ENCODE measurements at places on chromosomes 1 and 21. TPM values are rescaled to one million over a fixed set of nuclear protein-coding genes. Genes with fewer than 3 reads are reported as not detected.

GRCh38 chr1:200316148-200316803, 93.6 kb downstream of the ZNF281 start:
- no peak overlapping the region for H3K4me3 ChIP-seq
- no peaks in the 10 kb centered on the region for H3K4me1 ChIP-seq
- H3K36me3 ChIP-seq, result no peaks in the 10 kb centered on the region
- no peak overlapping the region for H3K27ac ChIP-seq
- DNase-seq, result no peak

GRCh38 chr1:51518586-51519047, 449 bp downstream of the EPS15 start:
- H3K36me3 ChIP-seq, result no peaks in the 10 kb centered on the region
- peak; percentile 65 for DNase-seq
- H3K4me1 ChIP-seq, result peaks cover 3% of the 10 kb centered on the region
- H3K27me3 ChIP-seq, result no peaks in the 10 kb centered on the region
- H3K4me3 ChIP-seq, result peak overlapping the region; percentile 77

DNA sequence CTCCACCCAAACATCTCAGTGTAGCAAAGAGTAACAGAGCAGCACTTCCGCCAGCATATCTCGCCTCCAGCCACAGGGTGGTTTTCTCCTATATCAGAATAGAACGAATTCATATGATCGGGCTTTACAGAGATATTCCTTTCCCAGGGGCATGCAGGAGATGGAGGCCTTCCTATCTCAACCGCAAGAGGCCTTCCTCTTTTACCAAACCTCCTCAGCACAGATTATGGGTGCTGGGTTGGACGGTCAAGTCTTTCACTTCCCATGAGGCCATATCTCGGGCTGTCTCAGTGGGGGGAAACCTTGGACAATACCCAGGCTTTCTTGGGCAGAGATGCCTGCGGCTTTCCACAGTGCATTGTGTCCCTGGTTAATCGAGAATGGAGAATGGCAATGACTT, 65.8 kb downstream of the OVGP1 start:
- H3K36me3 ChIP-seq, result no peaks in the 10 kb centered on the region
- no peaks in the 10 kb centered on the region for H3K27me3 ChIP-seq
- no peak overlapping the region for H3K27ac ChIP-seq

DNA sequence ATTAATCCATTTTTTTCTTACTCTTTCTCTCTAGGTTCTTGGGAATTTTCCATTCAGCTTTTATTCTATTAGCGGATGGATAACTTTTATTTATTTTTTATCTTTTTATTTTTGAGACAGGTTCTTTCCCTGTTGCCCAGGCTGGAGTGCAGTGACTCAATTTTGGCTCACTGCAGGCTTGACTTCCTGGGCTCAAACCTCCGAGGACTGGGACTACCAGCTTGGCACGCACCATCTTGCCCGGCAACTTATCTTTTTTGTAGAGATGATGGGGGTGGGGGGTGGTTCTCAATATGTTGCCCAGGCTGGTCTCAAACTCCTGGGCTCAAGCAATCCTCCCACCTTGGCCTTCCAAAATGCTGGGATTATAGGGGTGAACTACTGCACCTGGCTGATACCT, 36.1 kb upstream of the CHIT1 start:
- no peak overlapping the region for H3K27ac ChIP-seq
- DNase-seq, result no peak
- H3K4me3 ChIP-seq, result no peak overlapping the region

DNA sequence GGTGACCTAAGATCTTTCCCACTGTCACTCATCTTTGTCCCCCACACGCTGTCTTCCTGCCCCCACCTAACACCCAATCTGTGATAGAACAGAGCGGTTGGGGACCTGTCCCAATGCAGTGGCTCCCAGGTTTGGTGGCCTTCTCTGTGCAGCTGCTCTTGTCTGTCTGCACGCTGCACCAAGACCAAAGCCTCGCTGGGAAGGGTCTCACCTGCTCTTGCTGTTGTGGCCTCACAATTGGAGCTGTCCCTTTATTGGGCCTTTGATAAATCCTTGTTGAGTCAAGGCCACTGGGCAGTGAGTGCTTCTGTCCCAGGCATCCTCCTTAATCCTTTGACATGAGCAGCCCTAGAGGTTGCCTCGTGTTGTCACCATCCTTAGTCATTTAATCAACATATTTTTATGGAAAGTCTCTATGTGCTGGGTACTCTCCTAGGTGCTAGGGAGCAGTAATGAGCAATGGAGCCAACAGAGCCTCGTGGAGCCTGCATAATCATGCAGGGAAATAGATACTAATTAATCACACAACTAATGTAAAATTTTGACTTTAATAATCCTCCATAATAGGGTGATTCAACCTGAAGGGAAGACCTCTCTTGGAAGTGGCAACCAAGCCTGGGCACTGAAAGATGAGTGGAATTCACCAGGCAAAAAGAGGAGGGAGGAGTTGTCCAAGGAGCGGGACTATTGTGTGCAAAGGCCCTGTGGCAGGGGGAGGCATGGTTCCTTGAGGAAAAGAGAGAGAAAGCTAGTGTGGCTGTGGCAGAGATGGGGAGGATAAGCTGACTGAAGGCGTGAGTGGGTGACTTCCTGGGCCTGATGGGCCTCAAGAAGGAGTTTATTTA, 57.6 kb downstream of the MAN1C1 start:
- H3K27ac ChIP-seq, result no peak overlapping the region
- no peaks in the 10 kb centered on the region for H3K36me3 ChIP-seq
- no peak for DNase-seq
- H3K27me3 ChIP-seq, result no peaks in the 10 kb centered on the region
- no peaks in the 10 kb centered on the region for H3K4me1 ChIP-seq

GRCh38 chr1:93013145-93014065, 52.1 kb upstream of the DIPK1A start:
- H3K27ac ChIP-seq, result no peak overlapping the region
- H3K4me1 ChIP-seq, result no peaks in the 10 kb centered on the region
- DNase-seq, result no peak
- no peaks in the 10 kb centered on the region for H3K27me3 ChIP-seq

DNA sequence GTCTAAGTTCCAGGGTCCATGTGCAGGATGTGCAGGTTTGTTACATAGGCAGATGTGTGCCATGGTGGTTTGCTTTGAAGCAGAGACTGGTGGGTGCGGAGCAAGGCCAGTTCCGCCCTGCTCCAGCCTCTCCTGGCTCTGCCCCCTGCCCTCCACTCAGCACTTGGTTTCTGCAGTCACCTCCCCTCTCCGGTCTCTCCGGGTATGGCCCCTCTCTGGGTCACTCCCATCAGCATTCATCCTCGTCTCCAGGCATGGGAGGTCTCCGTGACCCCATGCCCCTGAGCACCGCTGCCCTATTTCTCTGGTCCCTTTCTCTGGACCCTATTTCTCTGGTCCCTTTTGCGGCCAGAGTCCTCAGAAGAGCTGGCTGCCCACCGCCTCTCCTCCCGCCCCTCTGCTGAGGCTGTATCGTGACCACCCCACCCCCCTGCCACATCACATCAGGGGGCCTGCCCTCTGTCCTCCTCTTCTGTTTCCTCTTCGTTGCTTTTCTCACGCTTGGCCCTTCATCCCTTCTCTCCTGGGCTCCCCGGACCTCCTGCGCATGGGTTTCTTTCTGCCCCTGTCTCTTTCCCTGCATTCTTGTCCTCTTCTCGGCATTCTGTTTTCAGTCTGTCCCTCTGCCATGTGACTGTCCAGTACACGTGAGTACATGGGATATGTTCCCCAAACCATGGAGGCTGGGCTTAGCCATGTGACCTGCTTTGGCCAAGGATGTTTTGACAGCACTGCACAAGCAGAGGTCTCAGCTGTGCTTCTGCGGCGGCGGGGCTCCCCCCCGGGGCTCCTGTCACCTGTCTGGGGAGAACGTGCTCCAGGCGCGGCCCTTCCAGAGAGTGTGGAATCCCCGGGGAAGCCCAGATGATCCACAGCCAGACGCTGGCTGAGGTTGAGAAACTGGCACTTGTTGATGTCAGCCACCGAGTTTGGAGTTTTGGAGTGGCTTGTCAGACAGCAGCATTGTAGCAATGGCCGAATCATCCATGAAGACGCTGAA, 54.4 kb upstream of the C1orf174 start:
- H3K4me3 ChIP-seq, result no peak overlapping the region
- no peak for DNase-seq
- no peaks in the 10 kb centered on the region for H3K4me1 ChIP-seq
- no peak overlapping the region for H3K27ac ChIP-seq
- H3K27me3 ChIP-seq, result peaks cover 6% of the 10 kb centered on the region

- no peaks in the 10 kb centered on the region for H3K36me3 ChIP-seq
- H3K27ac ChIP-seq, result no peak overlapping the region
- H3K4me3 ChIP-seq, result no peak overlapping the region
Observed at GRCh38 chr1:76124196-76124595, 49.6 kb downstream of the ST6GALNAC3 start.

GRCh38 chr1:20100632-20101355, 18.5 kb downstream of the PLA2G2D start:
- peak; percentile 56 for DNase-seq
- H3K27me3 ChIP-seq, result no peaks in the 10 kb centered on the region
- H3K4me1 ChIP-seq, result no peaks in the 10 kb centered on the region
- no peak overlapping the region for H3K4me3 ChIP-seq
- no peaks in the 10 kb centered on the region for H3K36me3 ChIP-seq
- no peak overlapping the region for H3K27ac ChIP-seq

GRCh38 chr1:199453723-199454122, 573.8 kb upstream of the NR5A2 start:
- H3K4me1 ChIP-seq, result no peaks in the 10 kb centered on the region
- H3K36me3 ChIP-seq, result no peaks in the 10 kb centered on the region
- no peak overlapping the region for H3K4me3 ChIP-seq
- H3K27me3 ChIP-seq, result no peaks in the 10 kb centered on the region
- no peak overlapping the region for H3K27ac ChIP-seq

- no peak overlapping the region for H3K4me3 ChIP-seq
- no peaks in the 10 kb centered on the region for H3K4me1 ChIP-seq
- no peak for DNase-seq
- H3K36me3 ChIP-seq, result no peaks in the 10 kb centered on the region
- no peak overlapping the region for H3K27ac ChIP-seq
Observed at GRCh38 chr1:102970496-102971078, 137.7 kb downstream of the COL11A1 start.

DNA sequence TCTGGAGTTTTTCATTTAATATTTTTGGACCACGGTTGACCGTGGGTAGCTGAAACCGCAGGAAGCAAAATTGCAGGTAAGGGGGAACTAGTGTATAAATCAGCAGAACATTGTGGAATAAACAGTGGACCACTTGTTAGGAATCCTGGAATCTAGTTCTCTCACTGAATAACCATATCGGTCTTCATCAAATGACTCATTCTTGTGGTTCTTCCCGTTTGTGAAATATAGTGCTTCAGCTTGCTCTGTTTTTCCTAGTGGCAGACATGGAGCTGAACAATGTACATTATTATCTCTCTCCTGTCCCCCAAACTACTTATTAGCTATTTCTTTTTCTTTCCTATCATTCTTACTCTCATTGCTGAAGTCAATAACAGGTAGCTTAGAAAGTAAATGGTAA, 61.9 kb downstream of the HSPA13 start:
- no peak overlapping the region for H3K4me3 ChIP-seq
- H3K27ac ChIP-seq, result no peak overlapping the region
- DNase-seq, result no peak
- no peaks in the 10 kb centered on the region for H3K36me3 ChIP-seq
- no peaks in the 10 kb centered on the region for H3K27me3 ChIP-seq

DNA sequence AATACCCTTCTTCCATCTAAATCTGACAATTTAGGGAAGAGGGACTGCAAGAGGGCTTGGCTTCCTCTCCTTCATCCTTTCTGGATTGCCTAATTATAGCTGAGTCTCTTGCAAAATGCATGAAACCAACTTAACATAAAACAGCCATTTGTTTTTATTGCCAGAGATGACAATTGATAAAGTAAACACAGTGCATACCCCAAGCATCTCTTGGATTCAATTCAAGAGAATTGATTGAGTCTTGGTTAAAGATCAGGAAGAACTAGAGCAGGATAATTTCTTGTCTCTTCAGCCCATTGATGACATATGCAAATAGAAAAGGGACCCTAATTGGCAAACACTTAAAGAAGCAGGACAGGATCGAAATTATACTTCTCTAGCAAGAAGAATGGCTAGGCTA, 617.1 kb upstream of the PTBP2 start:
- H3K27ac ChIP-seq, result no peak overlapping the region
- no peak for DNase-seq
- no peaks in the 10 kb centered on the region for H3K4me1 ChIP-seq
- no peaks in the 10 kb centered on the region for H3K36me3 ChIP-seq

GRCh38 chr1:225577241-225577640, 75.7 kb downstream of the ENAH start:
- DNase-seq, result no peak
- H3K4me3 ChIP-seq, result no peak overlapping the region
- no peaks in the 10 kb centered on the region for H3K27me3 ChIP-seq
- no peaks in the 10 kb centered on the region for H3K36me3 ChIP-seq

- no peaks in the 10 kb centered on the region for H3K36me3 ChIP-seq
- no peak overlapping the region for H3K4me3 ChIP-seq
- no peak for DNase-seq
- no peak overlapping the region for H3K27ac ChIP-seq
Observed at GRCh38 chr1:93672477-93673162, 9.0 kb downstream of the BCAR3 start.

DNA sequence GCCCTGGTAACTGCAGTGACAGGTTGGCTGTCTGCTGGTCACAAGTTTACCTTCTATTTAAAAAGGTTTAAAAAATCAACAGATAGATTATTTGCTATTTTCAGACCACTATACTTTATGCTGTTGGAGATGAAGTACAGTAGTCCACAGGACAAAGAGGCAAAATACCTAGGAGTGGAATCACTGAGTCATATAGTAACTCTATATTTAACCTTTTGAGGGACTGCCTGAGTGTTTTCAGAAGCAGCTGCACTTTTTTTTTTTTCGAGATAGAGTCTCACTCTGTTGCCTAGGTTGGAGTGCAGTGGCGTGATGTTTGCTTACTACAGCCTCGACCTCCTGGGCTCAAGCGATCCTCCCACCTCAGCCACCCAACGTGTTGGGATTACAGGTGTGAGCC, 11.7 kb downstream of the CNIH4 start:
- H3K4me3 ChIP-seq, result no peak overlapping the region
- H3K36me3 ChIP-seq, result no peaks in the 10 kb centered on the region
- no peaks in the 10 kb centered on the region for H3K4me1 ChIP-seq
- H3K27me3 ChIP-seq, result no peaks in the 10 kb centered on the region

- no peak for DNase-seq
- no peaks in the 10 kb centered on the region for H3K27me3 ChIP-seq
Observed at GRCh38 chr1:114988095-114988494, 41.5 kb upstream of the TSHB start.

Gene PPIAL4G
- 0.13 TPM for total RNA-seq

Gene NEGR1
- total RNA-seq, result 26.7 TPM

Gene KIAA0040
- 23.0 TPM for total RNA-seq

Gene OR2T11
- not detected for total RNA-seq

Gene SPRR4
- not detected for total RNA-seq

Gene FALEC
- total RNA-seq, result 0.99 TPM

All from aorta (tissue), 5 donors.